Nasal cavity respiratory epithelium epithelial cell of viscerocranial mucosa (primary cell): ENCODE measurements at places on chromosomes 5 and 9. TPM values are rescaled to one million over a fixed set of nuclear protein-coding genes. Genes with fewer than 3 reads are reported as not detected.

FAM221B gene
- not detected in 2 replicates for total RNA-seq

SIT1 gene
- total RNA-seq: not detected in 2 replicates

ASPN gene
- total RNA-seq: under 0.01 TPM in 1 of 2 replicates, not detected in the other

ZNG1F gene
- total RNA-seq: 11.6 and 21.6 TPM in 2 replicates

BTNL3 gene
- not detected in 2 replicates for total RNA-seq

SVEP1 gene
- under 0.01 and 0.28 TPM in 2 replicates for total RNA-seq

CARD6 gene
- total RNA-seq: 8.5 and 10.7 TPM in 2 replicates

C9orf43 gene
- 0.34 and 0.71 TPM in 2 replicates for total RNA-seq

FOXI1 gene
- total RNA-seq: not detected in 2 replicates

SRA1 gene
- total RNA-seq: 19.9 and 47.5 TPM in 2 replicates

TERT gene
- total RNA-seq: not detected in 2 replicates

UGT3A1 gene
- not detected in 2 replicates for total RNA-seq
